AG20443 (cell line): ENCODE measurements at places on chromosomes 16 and 17.
A peak's percentile ranks its signal among the peaks of the same experiment; 100 is the strongest.

GRCh38 chr16:49531931-49532840 is 158.6 kb downstream of the C16orf78 start:
- DNase-seq, result no peak

GRCh38 chr17:6048486-6048885 is 21.7 kb upstream of the WSCD1 start:
- no peak for DNase-seq

DNA sequence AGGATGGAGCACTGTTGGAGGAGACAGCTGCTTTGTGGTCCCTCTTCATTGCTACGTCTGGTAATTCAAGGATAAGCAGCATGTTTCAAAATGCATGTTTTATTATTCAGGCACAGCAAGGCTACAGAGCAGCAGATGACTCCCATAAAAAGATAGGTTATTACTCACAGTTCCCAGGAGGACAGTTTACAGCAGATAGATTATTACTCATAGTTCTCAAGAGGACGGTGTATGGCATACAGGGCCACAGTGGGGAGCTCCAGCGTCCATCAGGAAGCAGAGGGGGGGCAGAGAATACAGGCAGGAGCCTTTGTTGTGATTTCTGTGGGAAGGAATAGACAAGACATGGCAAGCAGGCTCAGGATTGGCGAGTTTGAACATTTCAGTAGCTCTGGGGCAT is 72.9 kb downstream of the DNAH9 start:
- no peak for DNase-seq

DNA sequence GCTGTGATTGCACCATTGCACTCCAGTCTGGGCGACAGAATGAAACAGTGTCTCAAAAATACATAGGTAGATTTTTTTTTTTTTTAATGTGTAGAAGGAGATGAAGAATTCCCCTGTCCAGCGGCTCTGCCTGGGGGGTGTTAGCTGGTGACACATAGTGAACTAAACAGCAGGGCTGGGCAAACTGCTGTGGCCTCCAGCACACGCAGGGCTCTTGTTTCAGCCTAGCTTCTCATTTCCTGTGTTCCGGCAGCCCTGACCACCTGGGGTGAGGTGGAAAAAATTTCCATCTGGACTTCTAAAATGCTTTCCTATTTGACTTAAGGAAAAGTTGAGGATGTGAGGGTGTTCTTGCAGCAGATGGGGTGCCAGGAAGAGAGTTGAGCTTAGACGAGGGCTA is 33.3 kb upstream of the RGS9 start:
- DNase-seq, result no peak

- DNase-seq, result peak; percentile 43
Observed at GRCh38 chr16:86171329-86171728, 272.4 kb downstream of the IRF8 start.

- peak; percentile 21 for DNase-seq
Observed at GRCh38 chr17:49676276-49676868, 1.5 kb downstream of the SPOP start.

GRCh38 chr17:73582359-73582758 is 61.9 kb downstream of the SDK2 start:
- no peak for DNase-seq

- DNase-seq, result no peak
Observed at GRCh38 chr16:81061307-81061640, 15.8 kb downstream of the C16orf46 start.

GRCh38 chr16:50326835-50327465 is 41.8 kb downstream of the BRD7 start:
- peak; percentile 51 for DNase-seq

DNA sequence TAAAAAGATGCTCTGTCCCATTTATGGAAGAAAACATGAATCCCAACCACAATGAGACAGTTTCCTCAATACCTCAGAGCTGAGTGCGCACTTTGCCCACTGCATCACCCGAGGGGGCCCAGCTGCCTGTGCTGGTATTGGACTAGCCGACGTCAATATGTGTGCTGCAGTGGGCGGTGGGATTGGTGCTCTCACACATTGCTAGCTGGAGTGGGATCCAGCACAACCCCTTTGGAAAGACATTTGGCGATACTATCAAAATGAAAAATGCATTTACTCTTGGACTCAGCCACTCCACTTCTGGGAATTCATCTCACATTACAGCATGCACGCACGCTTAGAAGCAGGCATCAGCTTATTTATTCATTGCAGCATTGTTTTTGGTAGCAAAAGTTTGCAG is 289.2 kb upstream of the FOXF1 start:
- DNase-seq, result no peak

- no peak for DNase-seq
Observed at GRCh38 chr17:4479982-4480751, 18.5 kb upstream of the SPNS2 start.

DNA sequence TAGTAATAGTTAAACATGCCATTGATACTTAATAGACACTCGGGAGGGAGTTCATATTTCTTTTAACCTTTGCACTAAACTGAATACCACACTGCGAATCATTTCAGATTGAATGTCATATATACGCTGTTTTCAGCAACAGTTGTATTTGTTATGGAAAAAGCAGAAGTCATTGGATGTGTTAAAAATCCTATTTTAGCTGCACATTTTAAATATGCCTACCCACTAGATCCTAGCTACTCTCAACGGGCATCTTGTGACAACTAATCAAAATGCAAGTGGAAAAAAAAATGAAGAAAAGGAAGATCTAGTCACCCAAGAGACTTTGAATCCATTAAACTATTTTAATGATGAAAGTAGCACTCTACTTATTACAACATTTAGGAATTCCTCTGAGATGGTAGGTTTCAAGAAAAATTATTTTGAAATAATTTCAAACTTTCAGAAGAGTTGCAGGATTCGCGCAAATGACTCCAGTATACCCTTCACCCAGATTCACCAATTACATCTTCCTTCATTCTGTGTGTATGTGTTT is 51.4 kb upstream of the MNT start:
- no peak for DNase-seq

- DNase-seq, result no peak
Observed at GRCh38 chr17:3008336-3009288, 54.8 kb downstream of the OR1D5 start.

- no peak for DNase-seq
Observed at GRCh38 chr17:81264640-81265039, 25.5 kb downstream of the NDUFAF8 start.

DNA sequence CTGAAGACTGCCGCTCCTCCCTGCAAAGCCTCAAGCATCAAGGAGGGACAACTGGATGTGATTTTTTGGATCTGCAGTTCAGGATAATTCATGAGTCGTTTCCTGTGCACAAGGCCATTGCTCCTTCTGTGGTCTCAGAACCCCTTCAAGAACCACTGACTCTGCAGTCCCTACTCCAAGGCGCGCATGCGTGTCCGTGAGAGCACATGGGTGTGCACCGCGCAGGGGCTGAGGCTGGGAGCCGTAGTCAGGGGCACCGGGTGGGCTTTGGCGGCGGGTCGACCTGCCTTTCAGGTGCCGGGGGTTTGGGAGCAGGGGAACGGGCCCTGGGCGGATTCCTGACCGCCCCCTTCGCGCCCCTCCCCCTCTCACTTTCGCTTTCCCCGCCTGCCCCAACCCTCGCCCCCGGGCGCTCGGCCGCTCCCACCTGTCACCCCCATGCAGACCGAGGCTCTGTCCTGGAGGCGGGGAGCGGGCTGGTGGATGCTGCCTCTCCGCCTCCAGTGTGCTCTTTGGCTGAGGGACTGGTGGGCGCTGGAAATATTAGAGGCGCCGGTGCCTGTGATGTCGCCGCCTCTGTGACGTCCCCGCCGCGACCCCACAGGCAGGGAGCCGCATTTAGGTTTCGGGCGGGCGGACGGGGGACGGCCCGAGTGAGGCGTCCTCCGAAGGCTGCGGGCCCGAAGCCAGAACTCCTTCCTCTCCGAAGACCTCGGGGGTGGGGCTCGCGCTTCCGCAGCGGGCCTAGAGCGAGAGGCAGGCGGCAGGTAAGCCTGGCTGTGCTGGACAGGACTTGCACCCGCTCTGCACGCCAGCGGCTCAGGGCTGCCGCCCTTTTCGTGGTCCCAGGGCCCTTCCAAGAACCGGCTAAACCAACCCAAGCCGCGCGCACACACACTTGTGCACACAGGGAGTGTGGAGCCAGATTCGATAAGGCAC is at the start of gene SPATA32:
Gene SPATA32 (minus strand): TSS at position 518 of the 939 bp plus-strand sequence. CDS start 78 bp downstream, at position 440.
- DNase-seq, result peak; percentile 66

GRCh38 chr17:17096438-17097178 is 54.4 kb downstream of the MPRIP start:
- peak; percentile 74 for DNase-seq

- DNase-seq, result no peak
Observed at GRCh38 chr17:3544365-3544764, 13.2 kb downstream of the TRPV3 start.

GRCh38 chr17:68592009-68592408 is 9.2 kb downstream of the FAM20A start:
- no peak for DNase-seq

DNA sequence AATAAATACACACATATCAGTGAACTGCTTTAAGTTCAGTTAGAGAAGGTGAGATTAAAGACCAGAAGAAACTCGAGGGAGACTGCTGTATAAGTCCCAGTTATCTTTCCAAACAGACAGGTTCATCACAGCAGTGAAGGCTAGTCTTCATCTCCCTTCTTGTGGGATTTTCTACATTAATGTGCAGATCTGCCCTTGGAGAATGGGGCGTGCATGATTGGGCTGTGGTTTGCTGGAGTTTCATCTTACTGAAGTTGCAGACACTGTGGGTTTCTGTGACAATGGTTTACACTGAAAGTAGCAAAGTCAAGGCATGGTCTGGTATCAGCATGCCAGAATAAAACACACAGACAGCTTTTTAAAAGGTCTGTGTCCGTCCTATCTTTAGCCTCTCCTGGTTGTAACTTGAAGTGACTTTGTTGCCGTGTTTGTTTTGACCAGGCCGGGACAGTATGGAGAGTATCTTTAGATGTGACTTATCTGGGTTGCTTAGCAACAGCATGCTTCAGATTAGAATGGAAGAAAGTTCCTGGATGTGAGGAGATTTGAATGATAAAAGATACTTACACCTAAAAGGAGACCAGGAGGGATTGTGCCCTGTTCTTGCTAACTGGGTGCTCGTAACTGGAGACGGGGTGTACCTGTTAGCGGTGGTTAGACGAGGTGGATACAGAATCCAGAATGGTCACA is 16.1 kb downstream of the NAA60 start:
- DNase-seq, result no peak

DNA sequence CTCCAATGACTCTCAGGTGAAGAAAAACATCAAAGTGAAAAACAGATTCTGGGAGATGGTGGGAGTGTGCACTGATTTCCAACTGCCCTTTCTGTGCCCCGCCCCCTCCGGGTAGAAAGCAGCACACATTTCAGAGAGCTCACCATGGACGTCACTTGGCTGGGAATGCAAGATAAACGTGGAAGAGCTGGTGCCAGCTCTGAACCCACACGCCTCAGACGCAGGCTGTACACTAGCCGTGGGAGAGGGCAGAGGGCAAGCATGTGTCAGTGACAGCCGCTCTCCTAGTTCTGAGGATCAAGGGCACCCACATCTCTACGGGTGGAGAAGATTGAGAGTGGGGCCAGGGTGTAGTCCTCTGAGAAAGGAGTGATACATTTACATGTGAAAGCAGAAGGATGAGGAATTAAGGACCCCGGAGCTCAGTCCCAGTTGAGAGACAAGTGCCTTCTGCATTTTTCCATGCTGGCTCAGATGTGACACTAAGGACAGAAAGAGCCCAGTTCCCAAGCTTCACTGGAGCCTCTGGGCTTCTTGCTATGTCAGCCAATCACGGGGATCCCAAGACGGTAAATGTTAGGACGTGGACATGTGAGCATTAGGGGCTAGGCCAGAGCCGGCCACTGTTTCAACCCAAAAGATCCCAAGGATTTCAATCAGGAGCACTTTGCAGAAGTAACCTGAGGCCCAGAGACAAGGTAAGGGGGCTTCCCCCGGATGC is 101.3 kb downstream of the ZFHX3 start:
- DNase-seq, result no peak

- DNase-seq, result no peak
Observed at GRCh38 chr16:27701381-27701780, 151.4 kb downstream of the KATNIP start.

DNA sequence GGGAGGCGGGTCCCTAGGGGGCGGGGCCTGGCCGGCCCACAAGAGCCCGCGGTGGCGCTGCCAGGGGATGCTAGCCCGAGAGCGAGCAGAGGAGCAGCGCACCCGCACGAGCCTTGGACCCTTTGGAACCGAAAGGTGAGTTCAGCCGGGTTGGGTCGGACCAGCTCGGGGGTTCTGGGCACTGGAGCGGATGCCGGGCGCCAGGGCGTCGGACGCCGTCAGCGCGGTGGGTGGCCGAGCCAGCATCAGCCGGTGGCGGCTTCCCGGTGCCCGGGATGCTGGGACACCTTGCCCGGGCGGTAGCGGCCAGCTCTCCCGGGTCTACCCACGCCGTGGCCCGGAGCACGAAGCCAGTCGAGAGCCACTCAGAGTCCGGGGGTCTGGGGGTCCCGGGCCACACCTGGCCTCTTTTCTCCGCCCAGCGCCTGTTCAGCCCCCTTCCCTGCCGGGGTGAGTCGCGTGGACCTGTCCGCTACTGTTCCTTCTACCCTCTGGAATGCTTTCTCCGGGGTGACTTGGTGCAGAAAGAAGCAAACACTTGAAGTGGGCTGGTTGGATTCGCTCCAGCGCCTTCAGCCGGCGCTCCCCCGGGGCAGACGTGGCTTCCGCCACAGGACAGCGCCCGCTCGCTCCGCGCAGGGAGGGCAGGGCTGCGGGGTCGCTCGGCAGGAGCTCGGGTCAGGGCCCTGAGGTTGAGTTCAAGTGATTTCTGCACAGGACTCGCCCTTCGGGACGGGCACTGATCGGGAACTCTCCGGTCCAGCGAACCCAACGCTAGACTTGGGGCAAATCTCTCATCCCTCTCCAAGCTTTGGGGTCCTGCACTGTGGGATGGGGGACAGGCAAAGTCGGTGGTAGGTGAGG is at the start of gene SCNN1G:
Gene SCNN1G (plus strand): TSS at position 67 of the 864 bp plus-strand sequence. CDS start 3,527 bp downstream, outside the sequence.
- peak; percentile 21 for DNase-seq

- DNase-seq, result peak; percentile 79
Observed at GRCh38 chr16:14409563-14409962, 220.5 kb downstream of the PARN start.

DNA sequence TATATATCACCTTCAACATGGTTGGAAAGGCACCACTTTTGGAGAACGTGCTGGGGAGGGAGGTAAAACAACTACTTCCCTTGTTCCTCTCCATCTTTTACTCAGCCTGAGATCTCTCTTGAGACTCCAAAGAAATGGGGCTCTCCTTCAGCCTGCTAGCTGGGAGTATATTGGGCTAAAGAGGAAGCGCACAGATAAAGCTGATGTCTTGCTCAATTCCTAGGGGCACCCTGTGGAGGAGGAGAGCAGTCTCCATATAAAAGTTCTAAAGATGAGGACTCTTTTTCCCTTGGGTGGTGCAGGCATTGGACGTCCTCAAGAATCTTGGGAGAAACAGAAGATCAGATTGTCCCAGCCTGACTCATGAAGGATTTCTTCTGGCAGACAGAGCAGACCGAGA is 4.6 kb upstream of the ETV4 start:
- DNase-seq, result no peak

DNA sequence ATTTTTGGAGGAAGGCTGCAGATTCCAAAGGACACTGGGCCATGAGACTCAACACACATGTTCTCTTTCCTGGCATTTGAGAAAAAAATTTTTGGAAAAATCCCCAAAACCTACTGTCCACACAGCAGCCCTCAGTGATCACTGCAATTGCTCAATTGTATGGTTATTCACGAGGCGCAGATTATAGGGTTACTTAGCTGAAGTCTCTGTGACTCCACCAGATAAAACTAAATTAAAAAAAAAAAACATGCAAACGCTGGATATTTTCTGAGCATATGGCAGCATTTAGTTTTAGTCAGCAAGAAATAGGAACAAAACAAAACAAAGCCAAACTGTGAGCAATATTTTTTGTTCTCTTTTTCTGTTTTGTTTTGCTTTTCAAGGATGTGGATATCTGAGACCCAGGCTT is 83.8 kb upstream of the FAM20A start:
- DNase-seq, result peak; percentile 71

GRCh38 chr16:66328282-66328681 is 38.2 kb upstream of the CDH5 start:
- DNase-seq, result no peak
